Stimulated activated CD4-positive, alpha-beta T cell treated with anti-CD3 and anti-CD28 coated beads, Interleukin-4, amount 100 ng/mL, for 24 hours (primary cell): ENCODE measurements at places on chromosomes 4 and X.

DNA sequence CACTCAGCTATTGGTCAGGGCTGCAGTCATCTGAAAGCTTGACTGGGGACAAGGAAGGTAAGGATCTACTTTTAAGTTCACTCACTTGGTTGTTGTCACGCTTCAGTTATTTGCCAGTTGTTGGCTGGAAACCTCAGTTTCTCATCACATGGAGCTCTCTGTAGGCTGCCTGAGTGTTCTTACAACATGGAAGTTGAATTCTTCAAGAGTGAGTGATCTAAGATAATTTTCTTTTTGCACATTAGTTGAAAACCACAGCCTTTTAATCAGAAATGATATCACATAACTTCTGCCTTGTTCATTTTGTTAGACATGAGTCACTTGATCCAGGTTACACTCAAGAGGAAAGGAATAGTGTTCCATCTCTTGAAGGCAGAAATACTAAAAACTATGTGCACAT is 552.7 kb downstream of the RAPGEF2 start:
- DNase-seq: no peak

DNA sequence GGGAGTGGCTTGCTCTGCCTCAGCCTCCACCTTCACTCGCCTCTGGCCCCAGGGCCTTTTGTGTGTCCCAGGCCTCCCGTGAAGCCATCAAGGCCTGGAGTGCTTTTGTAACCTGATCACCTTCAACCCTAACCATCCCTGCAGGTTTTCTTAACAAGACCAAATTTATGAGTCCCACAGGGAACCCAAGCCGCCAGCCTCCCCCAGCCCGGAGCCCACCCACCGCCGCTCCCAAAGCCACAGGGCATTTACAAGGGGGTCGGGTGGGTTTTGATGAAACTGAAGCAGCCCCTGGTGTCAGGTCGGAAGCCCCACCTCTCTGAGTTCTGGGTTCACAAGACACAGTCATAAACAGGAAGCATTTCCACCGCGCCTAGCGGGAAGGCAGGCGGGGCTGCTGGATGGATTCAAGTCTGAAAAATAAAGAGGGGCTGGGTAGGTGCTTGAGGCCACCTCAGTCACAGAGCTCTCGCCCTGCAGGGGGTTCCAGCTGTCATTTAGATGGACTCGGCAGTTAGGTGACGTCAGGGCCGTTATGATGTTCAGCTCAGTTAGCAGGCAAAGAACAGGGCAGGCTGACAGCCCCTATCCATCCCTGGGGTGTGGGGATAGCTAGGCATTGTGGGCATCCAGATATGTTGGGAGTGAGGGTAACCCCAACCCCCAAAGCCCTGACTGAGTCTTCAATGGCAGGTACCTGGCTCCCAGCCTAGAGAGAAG is 128.5 kb downstream of the BCOR start:
- DNase-seq: peak; percentile 5

DNA sequence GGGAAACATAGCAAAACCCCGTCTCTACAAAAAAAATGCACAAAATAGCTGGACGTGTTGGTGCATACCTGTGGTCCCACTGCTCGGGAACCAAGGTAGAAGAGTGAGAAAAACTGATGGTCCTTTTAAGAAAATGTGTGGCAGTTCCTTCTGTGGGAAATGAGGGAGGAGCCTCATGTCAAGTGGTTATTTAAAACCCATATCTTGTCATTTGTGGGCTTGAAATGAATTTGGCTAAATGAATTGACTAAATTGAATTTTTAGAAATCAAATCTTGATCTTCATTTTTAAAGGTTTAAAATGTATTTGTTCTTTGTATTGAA is 16.2 kb upstream of the LAMP2 start:
- DNase-seq: no peak

DNA sequence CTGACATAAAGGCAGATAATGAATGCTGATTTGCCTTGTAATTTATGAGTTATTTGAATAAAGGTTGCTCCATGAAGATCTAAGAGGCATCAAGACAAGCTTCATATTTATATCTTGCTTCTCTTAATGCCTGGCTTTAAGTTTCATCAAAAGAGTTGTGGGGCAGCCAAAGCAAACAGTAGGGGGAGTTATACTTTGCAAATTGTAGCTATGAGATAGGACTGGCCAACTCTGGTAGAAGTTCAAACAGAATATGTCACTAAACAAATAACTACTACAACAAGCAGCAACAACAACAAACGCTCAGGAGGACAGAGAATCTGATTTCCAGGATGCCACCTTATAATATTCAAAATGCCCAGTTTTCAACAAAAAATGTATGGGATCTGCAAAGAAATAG is 69.1 kb upstream of the PLAC1 start:
- DNase-seq: no peak

- DNase-seq: no peak
These were observed 422.9 kb downstream of the SPRY1 start for GRCh38 chr4:123819362-123820035.

- no peak for DNase-seq
These were observed 227.5 kb downstream of the PAPSS1 start for GRCh38 chr4:107492566-107492965.

DNA sequence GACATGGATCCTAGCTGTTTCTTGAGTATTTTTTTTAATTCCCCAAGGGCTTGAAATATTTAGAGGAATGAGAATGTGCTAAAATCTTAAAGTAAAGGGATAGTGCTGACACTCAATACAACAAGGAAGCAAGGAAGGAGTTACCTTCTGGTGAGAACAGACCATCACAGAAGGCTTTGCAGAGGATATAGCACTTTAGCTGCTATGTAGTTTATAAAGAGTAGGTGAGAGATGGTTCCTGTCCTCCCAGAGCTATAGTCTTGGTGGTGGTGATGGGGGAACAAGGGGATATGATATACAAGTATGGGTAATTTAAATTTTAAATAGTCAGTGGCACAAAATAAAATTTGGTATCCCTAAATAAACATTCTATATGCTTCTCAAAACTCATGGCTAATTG is 47.6 kb downstream of the MTHFD2L start:
- DNase-seq: no peak

- DNase-seq: no peak
These were observed 64.8 kb downstream of the PLS3 start for GRCh38 chrX:115625572-115626301.

DNA sequence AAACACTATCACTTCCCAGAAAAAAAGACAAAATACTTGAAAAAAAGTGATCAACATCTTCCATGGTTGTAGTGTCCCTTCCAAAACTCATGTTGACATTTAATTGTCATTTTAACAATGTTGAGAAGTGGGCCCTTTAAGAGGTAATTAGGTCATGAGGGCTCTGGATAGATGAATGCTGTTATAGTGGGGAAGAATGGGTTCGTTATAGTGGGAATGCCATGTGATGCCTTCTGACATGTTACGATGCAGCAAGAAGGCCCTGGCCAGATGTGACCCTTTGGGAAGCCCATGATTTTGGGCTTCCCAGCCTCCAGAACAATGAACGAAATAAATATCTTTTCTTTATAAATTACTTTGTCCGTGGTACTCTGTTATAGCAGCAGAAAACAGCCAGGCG is 4.0 kb upstream of the SLC10A6 start:
- no peak for DNase-seq

DNA sequence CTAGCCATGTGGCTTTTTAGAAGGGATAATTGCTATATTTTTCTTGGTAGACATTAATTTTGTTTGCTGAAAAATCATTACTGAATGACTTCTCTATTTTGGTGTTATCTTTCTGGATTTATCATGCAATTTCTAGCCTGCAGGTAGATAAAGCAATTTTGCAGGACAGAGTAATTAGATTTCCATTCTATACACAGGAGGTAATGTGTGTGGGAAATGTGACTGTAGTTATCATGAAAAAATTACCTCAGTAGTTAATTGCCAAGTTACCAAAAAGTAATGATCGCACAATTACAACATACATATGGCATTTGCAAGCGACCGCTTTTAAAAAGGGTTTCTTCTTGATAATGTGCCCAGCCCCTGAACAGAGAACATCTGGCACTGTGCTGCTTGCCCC is 66.1 kb downstream of the KIT start:
- no peak for DNase-seq
